Endothelial cell of coronary artery (primary cell): ENCODE measurements at places on chromosomes 12 and 14. TPM values are rescaled to one million over a fixed set of nuclear protein-coding genes. Genes with fewer than 3 reads are reported as not detected.

Gene SERPINA4
- not detected in 2 replicates for total RNA-seq

Gene ARMH4
- 1.0 and 3.7 TPM in 2 replicates for total RNA-seq

Gene PRPH
- 0.19 and 0.36 TPM in 2 replicates for total RNA-seq

Gene SERPINA9
- 0.09 TPM in 1 of 2 replicates, not detected in the other for total RNA-seq

Gene FITM1
- 0.19 and 0.27 TPM in 2 replicates for total RNA-seq

Gene TROAP
- total RNA-seq, result 3.5 and 10.7 TPM in 2 replicates

Gene BDKRB2
- under 0.01 TPM in 2 replicates for total RNA-seq

Gene PLCZ1
- total RNA-seq, result 0.18 TPM in 1 of 2 replicates, not detected in the other

Gene AP4S1
- total RNA-seq, result 3.1 and 3.3 TPM in 2 replicates

Gene TSPAN19
- 0.09 TPM in 1 of 2 replicates, not detected in the other for total RNA-seq

Gene VRTN
- not detected in 2 replicates for total RNA-seq

Gene RBM19
- 21.1 and 21.3 TPM in 2 replicates for total RNA-seq

Gene ITGA5
- 714 and 1,111 TPM in 2 replicates for total RNA-seq

Gene CPNE6
- not detected in 2 replicates for total RNA-seq

Gene COCH
- 0.09 and 0.56 TPM in 2 replicates for total RNA-seq

Gene SLCO1C1
- 0.09 and 0.19 TPM in 2 replicates for total RNA-seq

Gene PMEL
- 0.19 and 0.27 TPM in 2 replicates for total RNA-seq

Gene PLEKHG7
- total RNA-seq, result not detected in 2 replicates

Gene LMO3
- total RNA-seq, result under 0.01 and 0.38 TPM in 2 replicates

Gene KSR2
- total RNA-seq, result 0.28 and 0.90 TPM in 2 replicates

Gene LUM
- 0.18 and 1.2 TPM in 2 replicates for total RNA-seq

Gene STAC3
- 0.18 and 0.19 TPM in 2 replicates for total RNA-seq

Gene HCFC2
- 12.7 and 18.5 TPM in 2 replicates for total RNA-seq

Gene XPOT
- total RNA-seq, result 53.0 and 75.2 TPM in 2 replicates

Gene SIX6
- not detected in 2 replicates for total RNA-seq

Gene NELL2
- total RNA-seq, result 0.18 TPM in 1 of 2 replicates, not detected in the other

Gene KRT77
- total RNA-seq, result not detected in 2 replicates

Gene SRRM4
- total RNA-seq, result not detected in 2 replicates

Gene PTCSC3
- not detected in 2 replicates for total RNA-seq

Gene CCDC38
- not detected in 2 replicates for total RNA-seq

Gene COX6A1
- total RNA-seq, result 523 and 539 TPM in 2 replicates

Gene OR4E1
- total RNA-seq, result not detected in 2 replicates

Gene AP5M1
- total RNA-seq, result 20.7 and 24.0 TPM in 2 replicates
